ENCODE measurements at places on chromosomes 3 and 15. TPM values are rescaled to one million over a fixed set of nuclear protein-coding genes. Genes with fewer than 3 reads are reported as not detected.

The PLSCR5 gene
- polyA plus RNA-seq = not detected

DNA sequence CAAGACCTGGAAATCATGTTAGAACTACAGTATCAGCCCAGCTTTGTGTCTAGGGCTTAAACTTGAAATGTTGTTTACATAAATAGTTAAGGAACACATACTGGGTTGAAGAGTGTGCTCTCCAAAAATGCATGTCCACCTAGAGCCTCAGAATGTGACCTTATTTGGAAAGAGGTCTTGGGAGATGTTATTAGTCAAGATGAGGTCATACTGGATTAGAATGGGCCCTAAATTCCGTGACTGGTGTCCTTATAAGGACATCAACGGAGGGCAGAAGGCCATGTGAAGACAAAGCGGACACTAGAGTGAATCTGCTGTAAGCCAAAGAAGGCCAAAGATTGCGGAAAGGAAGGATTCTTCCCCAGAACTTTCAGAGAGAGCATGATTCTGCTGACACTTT lies 759.2 kb upstream of the CFAP20DC start:
- DNase-seq = no peak

- DNase-seq = no peak
These were observed 1.3 kb upstream of the TWF2 start for GRCh38 chr3:52240059-52240885.

The KLF15 gene
- 11.3 TPM for polyA plus RNA-seq

The GNAT1 gene
- not detected for polyA plus RNA-seq

The C3orf80 gene
- 0.45 TPM for polyA plus RNA-seq

The SLC12A6 gene
- 35.1 TPM for polyA plus RNA-seq

The PTH1R gene
- polyA plus RNA-seq = 178 TPM

- DNase-seq = no peak
These were observed 73.0 kb downstream of the SCN11A start for GRCh38 chr3:38978729-38979128.

The FAIM gene
- 39.2 TPM for polyA plus RNA-seq

DNA sequence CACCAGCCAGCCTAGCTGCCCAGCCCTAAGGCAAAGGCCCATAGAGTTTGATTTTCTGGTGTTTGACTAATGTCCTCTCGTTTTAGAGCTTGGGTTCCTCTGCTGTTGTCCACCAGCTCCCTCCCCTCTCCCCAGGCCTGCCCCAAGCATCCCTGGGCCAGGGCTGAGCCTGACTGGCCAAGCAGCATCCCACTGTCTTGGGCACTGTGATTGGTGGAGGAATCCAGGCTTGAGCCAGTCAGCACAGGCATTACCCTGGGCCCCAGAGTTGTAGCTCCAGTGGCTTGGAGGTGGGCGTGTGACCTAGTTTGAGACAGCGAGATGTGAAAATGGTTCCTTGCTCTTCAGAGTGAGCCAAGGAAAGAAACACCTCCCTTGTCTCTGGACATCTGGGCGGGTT lies 155.3 kb upstream of the MEF2A start:
- no peak for DNase-seq

- no peak for DNase-seq
These were observed 63.3 kb downstream of the MBNL1 start for GRCh38 chr3:152331998-152332397.

DNA sequence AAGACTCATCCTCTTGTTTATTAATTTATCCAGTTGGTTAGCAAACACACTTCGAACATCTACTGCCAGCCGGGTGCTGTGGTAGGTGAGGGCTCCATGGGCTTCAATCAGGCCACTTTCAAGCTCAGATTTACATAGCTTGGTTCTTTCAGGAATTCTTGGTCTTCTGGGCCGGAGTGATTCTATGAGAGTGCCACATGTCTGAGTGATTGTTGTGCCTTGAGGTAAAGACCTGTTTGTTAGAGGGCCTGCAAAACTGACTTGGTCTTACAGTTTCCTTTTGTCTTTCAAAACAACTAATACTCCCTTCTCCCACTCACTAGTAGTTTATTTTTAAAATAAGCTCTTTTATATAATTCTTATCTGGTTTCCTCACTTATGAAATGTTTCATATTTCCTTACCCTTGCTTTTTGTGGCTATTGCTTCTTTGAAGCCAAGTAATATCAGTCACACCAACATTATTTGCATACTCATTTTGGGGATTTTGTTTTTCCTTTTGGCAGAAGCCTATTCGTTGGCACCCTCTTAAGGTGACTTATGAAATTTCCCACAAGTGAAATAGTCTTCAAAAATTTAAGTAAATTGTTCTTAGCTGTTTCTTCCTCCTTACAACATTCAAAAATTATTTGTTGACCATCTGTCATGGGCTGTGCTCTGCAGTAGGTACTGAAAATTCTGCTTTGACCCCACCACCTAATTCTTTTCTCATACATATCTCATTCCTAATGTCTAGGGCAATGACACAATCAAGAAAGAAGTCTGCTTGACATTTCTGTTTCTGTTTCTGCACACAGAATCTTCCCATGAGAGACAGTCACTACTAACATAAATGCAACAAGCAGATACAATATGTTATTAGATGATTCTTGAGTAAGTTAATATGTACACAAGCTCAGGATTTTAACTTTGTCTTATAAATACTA lies 120.2 kb downstream of the LRRC28 start:
- DNase-seq = no peak

The CHRM5 gene
- 0.35 TPM for polyA plus RNA-seq
